Left ventricle myocardium inferior (tissue), 1 donor: ENCODE measurements at places on chromosomes 11 and 22.

DNA sequence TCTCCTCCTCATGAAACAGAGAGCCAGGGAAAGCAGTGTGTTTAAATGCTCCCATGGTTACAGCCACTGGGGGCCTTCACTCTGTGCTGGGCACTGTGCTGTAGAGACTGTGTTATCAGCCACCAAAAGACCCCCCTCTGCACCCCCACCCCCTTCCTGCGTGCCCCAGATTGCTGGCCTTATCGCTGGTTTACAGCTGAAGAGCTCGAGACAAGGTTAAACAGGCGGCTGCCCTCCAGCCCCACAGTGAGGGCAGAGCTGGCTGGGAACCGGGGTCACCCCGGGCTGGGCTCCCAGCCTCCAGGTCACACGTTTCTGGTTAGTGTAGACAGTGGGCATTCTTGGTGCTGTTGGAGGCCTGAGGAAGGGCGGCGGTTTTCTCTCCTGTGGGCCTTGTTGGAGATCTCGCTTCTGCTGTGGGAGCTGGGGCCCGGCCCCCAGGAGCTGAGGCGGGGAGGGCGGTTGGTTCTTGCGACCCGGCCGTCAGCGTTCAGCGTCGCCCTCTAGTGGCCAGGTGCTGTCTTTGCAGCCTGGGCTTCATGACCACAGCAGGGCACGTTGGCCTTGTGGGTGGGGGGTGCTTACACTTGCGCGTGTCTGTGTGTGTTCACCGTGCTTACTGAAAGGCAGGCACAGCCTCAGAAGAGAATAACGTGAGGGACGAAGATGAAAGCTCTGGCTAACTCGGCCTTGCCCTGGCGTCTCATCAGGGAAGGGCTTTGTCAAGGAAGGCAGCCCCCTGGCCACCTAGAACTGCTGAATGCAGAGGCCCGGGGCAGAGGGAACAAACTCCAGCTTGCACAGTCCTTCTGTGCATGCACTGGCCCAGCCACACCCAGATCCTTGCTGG lies 40.8 kb downstream of the TBC1D22A start:
- DNase-seq: peak; percentile 51

DNA sequence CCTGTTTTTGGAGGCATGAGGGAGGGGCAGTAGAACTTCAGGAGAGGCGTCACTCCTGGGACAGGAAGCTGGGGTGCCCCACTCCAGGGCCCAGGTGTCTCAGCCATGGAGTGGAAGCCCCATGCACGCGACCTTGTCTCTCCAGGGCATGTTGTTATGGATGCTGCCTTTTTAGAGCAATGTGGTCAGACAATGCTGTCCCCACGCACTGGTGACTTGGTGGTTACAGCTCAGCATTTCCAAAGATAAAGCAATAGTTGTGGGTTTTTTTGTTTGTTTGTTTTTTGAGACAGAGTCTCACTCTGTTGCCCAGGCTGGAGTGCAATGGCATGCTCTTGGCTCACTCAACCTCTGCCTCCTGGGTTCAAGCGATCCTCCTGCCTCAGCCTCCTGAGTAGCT lies 22.3 kb downstream of the EIF4G2 start:
- no peak for DNase-seq

- no peak for DNase-seq
These were observed 84.4 kb downstream of the MYO7A start for GRCh38 chr11:77212314-77213007.

DNA sequence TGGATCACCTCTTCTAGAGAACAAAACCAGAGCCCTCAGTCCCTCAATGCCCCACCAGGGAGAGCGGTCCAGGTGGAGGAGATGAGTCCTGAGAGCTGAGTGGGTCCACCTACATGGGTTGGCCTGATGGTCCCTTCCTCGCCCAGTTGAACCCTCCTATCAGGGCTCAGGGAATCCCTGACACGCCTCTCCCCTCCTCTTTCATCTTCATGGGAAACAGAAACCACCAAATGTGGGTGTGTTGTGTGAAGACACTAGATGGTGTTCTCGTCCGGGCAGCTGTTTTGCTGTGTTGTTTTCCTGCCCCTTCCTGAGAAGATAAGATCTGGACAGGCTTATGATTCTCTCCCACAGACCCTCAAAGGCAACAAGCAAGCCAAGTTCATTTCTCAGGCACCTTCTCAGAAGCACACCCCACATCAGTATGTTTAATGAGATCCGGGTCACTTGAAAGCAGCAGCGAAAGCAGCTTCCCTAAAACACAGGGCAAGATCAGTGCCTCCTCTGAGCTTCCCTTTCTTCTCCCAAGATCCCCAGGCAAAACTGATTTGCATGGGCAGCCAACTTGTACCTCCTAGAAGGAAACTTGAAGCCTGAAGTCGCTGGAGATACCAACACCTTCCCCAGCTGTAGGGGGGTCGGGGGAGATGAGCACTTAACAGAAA lies 35.3 kb upstream of the POU2AF1 start:
- no peak for DNase-seq

GRCh38 chr11:77038029-77038824 lies 4.0 kb downstream of the B3GNT6 start:
- no peak for DNase-seq
